ENCODE measurements at places on chromosomes 1 and 21.

DNA sequence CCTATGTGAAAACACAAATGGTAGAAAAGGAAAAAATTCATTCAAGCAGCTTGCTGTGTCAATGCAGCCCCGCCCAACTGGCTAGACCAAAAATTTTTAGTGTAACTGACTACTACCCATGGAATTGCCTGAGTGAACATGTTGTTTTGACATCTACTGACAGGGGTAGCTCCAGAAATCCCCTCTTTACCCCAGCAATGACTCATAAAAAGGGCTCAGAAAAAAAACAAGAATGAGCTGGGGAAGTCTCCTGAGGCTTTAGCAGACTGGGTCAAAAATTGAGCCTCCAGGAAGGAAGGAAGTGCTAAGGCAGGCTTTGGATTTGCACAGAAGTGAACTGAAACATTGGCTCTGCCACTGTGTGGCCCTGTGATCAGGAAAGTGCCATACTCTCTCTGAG, 24.4 kb upstream of the FGGY start:
- no peak for DNase-seq

GRCh38 chr1:17546946-17547670, 7.6 kb downstream of the ARHGEF10L start:
- no peak for DNase-seq

- DNase-seq, result no peak
These were observed 86.7 kb downstream of the C1orf94 start for GRCh38 chr1:34263406-34263805.

DNA sequence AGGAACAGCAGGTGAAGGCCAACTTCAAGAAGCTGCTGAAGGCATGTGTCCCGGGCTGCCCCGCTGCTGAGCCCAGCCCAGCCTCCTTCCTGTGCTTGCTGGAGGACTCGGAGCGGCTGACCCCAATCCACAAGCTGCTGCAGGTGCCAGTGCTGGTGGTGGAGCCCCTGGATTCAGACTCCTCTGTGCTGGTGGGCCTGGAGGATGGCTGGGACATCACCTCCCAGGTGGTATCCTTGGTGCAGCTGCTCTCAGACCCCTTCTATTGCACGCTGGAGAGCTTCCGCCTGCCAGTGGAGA, 20.1 kb upstream of the NPPB start:
- no peak for DNase-seq

DNA sequence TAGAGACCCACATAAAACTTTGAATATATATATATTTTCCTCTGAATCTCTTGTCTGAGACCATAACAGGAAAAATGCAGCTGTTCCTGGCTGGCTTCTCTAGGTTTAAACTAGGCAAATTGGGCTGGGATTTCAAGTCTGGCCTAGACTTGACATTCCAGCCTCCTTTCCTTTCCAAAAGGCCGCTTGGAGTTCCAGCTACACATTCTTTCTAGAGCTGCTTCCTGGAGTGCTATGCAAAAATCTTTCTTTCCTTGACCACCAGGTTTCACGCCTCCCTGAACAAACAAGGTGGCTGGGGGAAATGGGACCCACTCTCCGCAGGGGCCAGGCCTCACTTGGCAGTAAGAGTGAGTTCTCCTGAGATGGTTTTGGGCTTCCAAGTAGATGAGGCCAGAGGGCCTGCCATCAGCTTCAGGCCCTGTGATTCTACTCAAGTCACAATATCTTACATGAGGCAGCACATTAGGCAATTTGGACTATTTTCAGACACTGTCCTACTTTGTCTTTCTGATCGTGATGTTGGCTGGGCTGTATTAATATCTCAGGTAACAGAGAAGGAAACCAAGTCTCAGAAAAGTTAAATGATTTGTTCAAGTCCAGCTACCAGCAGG, 102.4 kb downstream of the FAM78B start:
- no peak for DNase-seq

DNA sequence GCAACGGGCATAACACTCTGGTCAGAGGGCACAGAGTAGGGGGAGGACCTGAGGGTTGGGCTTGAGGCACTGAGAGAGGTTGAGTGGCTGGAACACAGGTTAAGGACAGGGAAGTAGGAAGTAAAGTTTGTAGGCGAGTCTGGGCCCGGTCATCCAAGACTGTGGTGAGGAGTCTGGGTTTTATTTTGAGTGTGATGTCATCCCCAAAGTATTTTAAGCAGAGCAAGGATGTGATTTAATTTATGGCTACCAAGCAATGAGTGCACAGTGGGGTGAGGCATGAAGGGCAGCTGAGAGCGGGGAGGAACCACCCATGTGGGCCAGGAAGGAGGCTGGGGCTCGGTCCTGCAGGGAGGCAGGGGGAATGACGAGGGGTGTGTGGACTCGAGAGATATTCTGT, 11.2 kb upstream of the VWA5B1 start:
- DNase-seq, result no peak

Measured in esophagus squamous epithelium (tissue), 5 donors.